ENCODE measurements at places on chromosomes 5 and 9.

GRCh38 chr5:95667061-95667618 is 15.7 kb downstream of the SPATA9 start:
- no peak for DNase-seq

DNA sequence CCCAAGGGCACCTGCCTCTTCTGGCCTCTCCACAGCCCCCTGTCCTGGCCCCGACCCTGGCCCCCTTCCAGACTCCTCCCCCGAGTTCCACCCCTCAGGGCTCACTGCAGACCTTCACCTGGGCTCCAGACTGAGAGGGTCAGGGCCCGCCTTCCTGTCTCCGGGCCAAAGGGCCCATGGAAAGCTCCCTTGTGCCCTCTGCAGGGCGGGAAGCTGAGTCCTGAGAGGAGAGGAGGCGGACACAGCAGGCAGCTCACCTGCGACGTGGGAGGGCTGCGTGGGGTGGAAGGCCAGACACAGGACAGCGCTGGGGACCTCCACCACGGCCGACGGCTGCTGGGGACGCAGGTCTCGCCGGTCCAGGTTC is 20.6 kb downstream of the DYNC2I2 start:
- no peak for DNase-seq

DNA sequence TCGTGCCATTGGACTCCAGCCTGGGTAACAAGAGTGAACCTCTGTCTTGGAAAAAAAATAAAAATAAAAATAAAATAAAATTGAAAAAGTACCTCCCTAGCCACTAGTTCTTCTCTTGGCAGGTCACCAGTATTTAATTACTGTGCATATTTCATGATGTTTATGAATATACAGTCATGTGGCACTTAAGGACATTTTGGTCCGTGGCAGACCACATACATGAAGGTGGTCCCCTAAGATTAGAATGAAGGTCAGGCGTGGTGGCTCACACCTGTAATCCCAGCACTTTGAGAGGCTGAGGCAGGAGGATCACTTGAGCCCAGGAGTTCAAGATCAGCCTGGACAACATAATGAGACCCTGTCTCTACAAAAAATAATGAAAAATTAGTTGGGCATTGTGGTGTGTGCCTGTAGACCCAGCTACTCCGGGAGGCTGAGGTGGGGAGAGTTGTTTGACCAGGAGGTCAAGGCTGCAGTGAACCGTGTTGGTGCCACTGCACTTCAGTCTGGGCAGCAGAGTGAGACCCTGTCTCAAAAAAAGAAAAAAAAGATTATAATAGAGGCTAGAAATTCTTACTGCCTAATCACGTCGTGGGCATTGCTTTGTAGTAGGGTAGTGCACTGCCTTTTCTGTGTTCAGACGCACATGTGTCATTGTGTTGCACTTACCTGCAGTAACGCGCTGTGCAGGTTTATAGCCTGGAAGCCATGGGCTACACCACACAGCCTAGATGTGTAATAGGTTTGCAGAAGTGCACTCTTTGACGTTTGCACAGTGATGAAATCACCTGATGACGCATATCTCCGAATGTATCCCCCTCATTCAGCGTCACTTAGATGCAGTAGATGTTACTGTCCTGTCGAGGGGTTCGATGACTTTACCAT is 12.8 kb downstream of the EHMT1 start:
- DNase-seq: no peak

DNA sequence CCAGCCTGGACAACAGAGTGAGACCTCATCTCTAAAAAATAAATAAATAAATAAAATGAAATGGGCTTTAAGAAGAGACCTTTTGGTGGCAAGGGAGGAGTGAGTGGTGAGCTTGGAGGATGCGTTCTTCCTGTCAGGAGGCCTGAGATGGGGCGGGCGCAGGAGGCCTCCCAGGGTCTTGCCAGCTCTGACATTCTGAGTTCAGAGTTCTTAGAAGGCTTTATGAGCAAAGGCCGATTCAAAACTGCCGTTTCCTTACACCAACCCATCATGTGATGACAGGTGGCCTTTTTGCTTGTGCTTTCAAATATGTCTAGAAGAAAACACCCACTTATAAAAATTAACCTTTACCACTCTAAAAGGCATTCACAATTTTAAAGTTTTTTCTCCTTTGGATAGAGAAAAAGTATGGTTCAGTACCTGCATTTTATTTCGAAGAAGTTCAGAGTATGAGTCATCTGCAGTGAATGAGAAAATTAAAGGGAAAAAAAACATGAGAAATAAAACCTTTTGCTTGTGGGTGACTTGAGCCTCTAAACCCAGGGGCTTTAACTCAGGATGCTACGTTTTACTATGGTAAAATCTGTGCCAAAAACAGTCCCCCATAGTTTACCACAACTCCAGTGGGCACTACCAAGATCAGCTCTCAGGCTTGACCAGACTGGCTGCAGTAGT is 157.4 kb upstream of the OTULINL start:
- DNase-seq: no peak

DNA sequence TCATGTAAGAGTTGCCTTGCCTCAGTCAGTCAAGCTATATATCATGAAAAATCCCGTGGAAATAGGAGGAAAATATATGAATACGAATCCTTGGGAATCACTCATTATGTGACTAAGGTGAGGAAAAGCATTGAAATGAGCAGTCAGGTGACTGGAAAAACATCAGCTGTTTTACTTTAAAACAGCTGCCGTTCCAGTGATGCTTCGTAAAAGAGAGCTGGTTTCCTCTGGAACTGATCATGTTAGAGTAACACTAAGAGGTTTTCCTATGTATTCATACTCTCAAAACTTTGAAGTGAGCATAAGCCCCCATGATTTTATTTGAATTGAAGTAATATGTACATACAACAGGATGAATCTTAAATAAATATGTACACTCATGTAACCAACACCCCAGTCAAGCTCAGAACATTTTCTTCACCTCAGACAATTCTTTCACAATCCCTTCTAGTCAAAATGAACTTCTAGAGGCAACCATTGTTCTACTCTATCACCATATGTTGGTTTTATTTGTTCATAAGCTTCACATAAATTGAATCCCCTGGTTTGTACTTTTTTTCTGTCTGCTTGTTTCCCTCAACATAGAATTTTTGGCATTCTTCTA is 107.7 kb downstream of the SLC25A46 start:
- no peak for DNase-seq

DNA sequence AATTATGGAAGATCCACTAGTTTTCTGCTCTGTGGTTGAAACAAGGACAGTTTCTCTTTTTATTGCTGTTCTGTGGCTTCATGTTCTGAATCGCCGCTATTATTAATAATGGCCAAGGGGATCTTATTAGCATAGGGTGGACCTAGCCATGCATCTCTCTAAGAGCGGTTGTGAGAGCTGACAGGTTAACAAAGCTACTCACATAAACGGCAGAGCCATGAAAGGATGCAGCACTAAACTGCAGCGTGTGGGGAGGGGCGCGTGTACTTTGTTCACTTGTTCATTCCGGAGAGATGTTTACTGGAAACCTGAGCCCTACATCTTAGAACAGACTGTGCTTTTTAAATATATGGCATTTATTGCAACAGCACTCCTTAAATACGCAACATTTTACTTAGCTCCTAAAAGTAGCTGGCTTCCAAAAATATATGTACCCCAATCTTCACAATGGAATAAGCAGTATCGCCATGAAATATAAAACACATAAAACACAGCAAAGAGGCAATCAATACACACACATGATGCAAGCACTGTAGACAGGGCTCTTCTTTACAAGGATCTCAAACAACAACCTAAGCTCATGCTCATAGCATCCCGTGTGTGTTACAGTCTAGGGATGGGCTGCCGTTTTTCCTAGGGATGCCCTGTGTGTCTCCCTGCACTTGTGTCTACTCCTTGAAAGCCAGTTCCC is 424.6 kb downstream of the MED10 start:
- no peak for DNase-seq

Measured in 8988T (cell line).